ENCODE measurements at places on chromosomes 2 and 18. TPM values are rescaled to one million over a fixed set of nuclear protein-coding genes. Genes with fewer than 3 reads are reported as not detected.

The C2orf66 gene
- 0.23 TPM for total RNA-seq

The HSPE1 gene
- 203 TPM for total RNA-seq

The GPAT2 gene
- not detected for total RNA-seq

The LRRC30 gene
- total RNA-seq = not detected

The LDAH gene
- total RNA-seq = 49.7 TPM

The CBLN2 gene
- 0.58 TPM for total RNA-seq

The PLB1 gene
- not detected for total RNA-seq

The ZNF407 gene
- total RNA-seq = 13.1 TPM

The ACVR1C gene
- total RNA-seq = 0.09 TPM

The EFR3B gene
- total RNA-seq = 41.2 TPM

The DSEL gene
- total RNA-seq = 2.7 TPM

The TDRD15 gene
- total RNA-seq = not detected

The SP5 gene
- total RNA-seq = 3.5 TPM

The KLHL14 gene
- 2.4 TPM for total RNA-seq

The ELAC1 gene
- total RNA-seq = 15.0 TPM
